ENCODE measurements at places on chromosomes 1 and 21.

- DNase-seq: no peak
Observed at GRCh38 chr1:233261206-233261605, 34.3 kb downstream of the PCNX2 start.

DNA sequence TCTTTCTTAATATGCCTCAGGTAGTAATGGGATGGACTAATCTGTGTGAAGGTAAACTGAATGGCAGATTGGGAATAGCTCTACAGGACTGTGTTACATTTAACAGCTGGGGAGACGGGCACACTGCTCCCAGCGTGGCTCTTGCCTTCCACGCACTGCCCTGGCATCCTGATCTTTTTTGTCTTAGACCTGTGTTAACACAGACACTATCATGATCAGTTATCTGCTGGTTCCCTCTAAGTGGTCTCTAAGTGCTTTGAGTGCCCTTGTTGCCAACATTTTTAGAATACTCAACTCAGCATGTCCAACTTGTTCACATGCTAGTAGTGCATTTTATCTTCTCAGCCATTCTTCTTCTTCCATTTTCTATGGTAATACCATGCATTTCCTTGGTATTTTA, 208.1 kb downstream of the RYR2 start:
- DNase-seq: no peak

DNA sequence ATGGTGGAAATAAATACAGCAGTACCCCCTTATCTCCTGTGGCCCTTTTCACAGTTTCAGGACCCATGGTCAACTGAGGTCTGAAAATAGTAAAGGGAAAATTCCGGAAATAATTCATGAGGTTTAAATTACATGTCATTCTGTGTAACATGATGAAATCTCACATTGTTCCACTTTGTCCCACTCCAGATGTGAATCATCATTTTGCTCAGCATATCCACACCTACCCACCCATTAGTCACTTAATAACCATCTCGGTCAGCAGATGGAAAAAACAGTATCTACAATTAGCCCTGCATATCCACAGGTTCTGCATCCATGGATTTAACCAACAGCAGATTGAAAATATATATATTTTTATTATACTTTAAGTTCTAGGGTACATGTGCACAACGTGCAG, 86.9 kb upstream of the GORAB start:
- DNase-seq: no peak

GRCh38 chr1:226061068-226061840, 1.3 kb upstream of the H3-3A start:
- DNase-seq: peak; percentile 10

All from tibial nerve (tissue), 4 donors.